CD8-positive, alpha-beta memory T cell (primary cell): ENCODE measurements at places on chromosomes 6 and 20. TPM values are rescaled to one million over a fixed set of nuclear protein-coding genes. Genes with fewer than 3 reads are reported as not detected.
A peak's percentile ranks its signal among the peaks of the same experiment; 100 is the strongest.

Gene PBOV1
- total RNA-seq, result not detected

Gene POU5F1
- total RNA-seq, result not detected

DNA sequence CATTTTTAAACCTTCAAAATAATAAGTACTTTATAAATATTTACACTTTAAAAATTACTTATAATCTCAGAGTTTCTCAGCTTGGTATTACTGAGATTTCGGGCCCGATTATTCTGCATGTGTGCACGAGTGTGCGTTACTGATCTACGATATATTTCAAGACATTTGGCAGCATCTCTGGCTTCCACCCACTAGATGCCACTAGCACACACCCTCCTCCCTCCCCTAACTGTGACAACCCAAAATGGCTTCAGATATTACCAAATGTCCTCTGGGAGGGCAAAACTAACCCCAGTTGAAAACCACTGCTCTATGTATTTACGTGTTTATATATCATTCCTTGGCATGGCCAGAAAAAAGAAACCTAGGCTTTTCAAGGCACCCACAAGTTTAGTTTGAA lies 95.9 kb downstream of the FYN start:
- DNase-seq, result peak; percentile 48
- peaks cover 87% of the 10 kb centered on the region for H3K4me1 ChIP-seq
- H3K36me3 ChIP-seq, result no peaks in the 10 kb centered on the region
- H3K4me3 ChIP-seq, result no peak overlapping the region
- no peak overlapping the region for H3K27ac ChIP-seq

GRCh38 chr6:131124336-131125071 lies 10.8 kb upstream of the AKAP7 start:
- no peaks in the 10 kb centered on the region for H3K36me3 ChIP-seq
- H3K27ac ChIP-seq, result no peak overlapping the region
- no peaks in the 10 kb centered on the region for H3K27me3 ChIP-seq
- no peak for DNase-seq
- no peak overlapping the region for H3K4me3 ChIP-seq

Gene CCDC170
- not detected for total RNA-seq

DNA sequence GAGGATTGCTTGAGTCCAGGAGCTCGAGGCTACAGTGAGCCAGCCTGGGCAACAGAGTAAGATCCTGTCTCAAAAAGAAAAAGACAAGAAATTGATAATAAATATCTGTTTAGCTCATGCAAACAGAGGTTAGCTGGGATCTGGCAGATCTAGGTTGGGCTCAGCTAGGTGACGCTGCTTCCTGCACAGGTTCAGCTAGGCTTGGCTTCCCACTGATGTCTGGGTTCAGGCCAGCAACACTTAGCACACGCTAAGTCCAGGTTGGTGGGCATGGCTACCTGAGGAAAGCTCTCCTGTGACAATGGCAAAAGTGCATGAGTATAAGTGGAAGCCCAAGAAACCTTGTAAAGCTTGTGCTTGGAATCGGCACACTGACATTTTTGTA lies 48.7 kb downstream of the RIN2 start:
- DNase-seq, result no peak
- H3K4me1 ChIP-seq, result no peaks in the 10 kb centered on the region
- H3K36me3 ChIP-seq, result no peaks in the 10 kb centered on the region
- H3K27me3 ChIP-seq, result no peaks in the 10 kb centered on the region

- no peak for DNase-seq
- no peaks in the 10 kb centered on the region for H3K4me1 ChIP-seq
Measured at GRCh38 chr6:165506657-165507056, 156.4 kb downstream of the PDE10A start.

Gene RGS17
- 0.02 TPM for total RNA-seq

- peaks cover 21% of the 10 kb centered on the region for H3K4me1 ChIP-seq
- no peak overlapping the region for H3K27ac ChIP-seq
- no peaks in the 10 kb centered on the region for H3K27me3 ChIP-seq
- no peak overlapping the region for H3K4me3 ChIP-seq
- no peaks in the 10 kb centered on the region for H3K36me3 ChIP-seq
Measured at GRCh38 chr6:109052018-109052651, 42.5 kb downstream of the SESN1 start.

DNA sequence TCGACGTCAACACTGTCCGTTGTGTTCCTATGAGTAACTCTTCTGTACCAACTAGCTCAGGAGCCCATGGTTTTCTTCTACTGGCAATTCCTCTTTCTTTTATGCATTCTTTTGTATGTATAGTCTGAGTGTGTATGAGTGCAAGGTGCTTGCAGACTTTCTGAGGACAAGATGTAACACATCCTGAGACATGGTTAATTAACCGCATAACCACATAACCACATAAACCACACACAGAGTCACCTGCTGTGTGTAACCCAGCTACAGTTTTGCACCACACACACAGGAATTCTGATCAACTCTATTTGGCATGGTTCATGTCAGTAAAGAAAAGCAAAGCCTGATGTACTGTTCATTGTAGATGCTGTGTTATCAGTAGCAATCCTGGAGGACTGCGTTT lies 98.6 kb downstream of the DACT2 start:
- H3K4me3 ChIP-seq, result no peak overlapping the region
- no peak for DNase-seq
- no peaks in the 10 kb centered on the region for H3K36me3 ChIP-seq
- H3K27me3 ChIP-seq, result no peaks in the 10 kb centered on the region

Gene ASIP
- total RNA-seq, result not detected

Gene SPINT4
- not detected for total RNA-seq

DNA sequence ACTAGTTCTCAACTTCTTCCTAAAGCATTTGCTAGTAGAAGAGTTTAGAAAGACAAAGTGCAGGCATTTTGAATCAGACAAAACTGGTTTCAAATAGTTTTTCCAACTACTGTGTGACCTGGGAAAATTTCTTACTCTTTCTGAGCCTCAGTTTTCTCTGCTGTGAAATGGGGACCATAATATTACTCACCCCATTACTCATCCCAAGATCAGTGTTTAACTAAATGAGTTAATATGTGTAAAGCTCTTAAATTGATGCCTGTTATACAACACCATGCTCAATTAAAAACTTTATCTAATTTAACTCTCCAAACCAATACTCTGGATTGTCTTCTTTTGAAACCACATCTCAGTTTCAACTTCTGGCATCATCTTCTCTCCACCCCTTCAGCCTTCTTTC lies 87.4 kb downstream of the DNAH8 start:
- DNase-seq, result no peak
- H3K27ac ChIP-seq, result no peak overlapping the region
- H3K4me3 ChIP-seq, result no peak overlapping the region
- no peaks in the 10 kb centered on the region for H3K27me3 ChIP-seq
